Left colon (tissue), 2 donors: ENCODE measurements at places on chromosomes 4 and X.

- no peak for DNase-seq
These were observed 58.4 kb upstream of the TADA2B start for GRCh38 chr4:6984612-6985425.

- DNase-seq: no peak
These were observed 279.2 kb downstream of the NR3C2 start for GRCh38 chr4:148162991-148163390.

GRCh38 chr4:27020603-27021002, 160.0 kb downstream of the STIM2 start:
- DNase-seq: no peak

GRCh38 chr4:118206627-118207026, 146.2 kb downstream of the PRSS12 start:
- DNase-seq: no peak

DNA sequence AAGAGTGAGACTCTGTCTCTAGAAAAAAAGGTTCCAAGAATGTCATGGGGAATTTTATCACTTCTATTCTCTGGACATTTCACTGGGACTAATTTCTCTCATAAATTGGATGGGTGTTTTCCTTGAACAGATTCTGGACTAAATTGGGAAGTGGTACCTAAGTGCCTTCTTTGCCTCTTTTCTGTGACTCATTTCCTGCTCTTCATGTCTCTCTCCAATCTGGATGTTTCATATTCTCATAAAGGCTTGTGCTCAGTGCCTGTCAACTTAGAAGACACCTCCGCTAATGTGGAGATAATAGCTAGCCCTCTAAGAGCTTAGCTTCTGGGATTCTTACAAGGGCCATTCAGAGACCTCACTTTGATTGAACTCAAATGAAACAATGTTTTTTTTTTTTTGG, 38.0 kb upstream of the IGFBP7 start:
- no peak for DNase-seq

GRCh38 chr4:67744561-67745283, 9.5 kb downstream of the GNRHR start:
- no peak for DNase-seq

DNA sequence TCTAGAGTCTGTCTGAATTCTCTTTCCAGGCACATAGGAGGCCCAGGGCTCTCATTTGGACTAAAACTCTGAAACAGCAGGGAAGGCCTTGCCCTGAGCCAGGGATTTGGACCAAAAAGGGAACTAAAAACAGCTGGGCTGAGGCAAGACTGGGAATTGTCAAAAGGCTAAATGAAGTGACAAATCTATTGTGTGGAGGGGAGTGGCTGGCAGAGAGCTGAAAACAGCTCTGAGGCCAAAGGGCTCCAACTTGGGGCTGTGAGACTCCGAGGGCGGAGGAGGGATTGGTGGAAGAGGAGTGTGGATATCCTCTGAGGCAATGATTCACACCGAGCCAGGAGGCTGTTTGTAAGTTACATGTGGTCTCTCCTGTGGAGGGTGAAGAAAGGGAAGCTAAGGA, 63.2 kb downstream of the PHEX start:
- DNase-seq: peak; percentile 11

- no peak for DNase-seq
These were observed 73.7 kb upstream of the GALNT7 start for GRCh38 chr4:173094739-173095421.

DNA sequence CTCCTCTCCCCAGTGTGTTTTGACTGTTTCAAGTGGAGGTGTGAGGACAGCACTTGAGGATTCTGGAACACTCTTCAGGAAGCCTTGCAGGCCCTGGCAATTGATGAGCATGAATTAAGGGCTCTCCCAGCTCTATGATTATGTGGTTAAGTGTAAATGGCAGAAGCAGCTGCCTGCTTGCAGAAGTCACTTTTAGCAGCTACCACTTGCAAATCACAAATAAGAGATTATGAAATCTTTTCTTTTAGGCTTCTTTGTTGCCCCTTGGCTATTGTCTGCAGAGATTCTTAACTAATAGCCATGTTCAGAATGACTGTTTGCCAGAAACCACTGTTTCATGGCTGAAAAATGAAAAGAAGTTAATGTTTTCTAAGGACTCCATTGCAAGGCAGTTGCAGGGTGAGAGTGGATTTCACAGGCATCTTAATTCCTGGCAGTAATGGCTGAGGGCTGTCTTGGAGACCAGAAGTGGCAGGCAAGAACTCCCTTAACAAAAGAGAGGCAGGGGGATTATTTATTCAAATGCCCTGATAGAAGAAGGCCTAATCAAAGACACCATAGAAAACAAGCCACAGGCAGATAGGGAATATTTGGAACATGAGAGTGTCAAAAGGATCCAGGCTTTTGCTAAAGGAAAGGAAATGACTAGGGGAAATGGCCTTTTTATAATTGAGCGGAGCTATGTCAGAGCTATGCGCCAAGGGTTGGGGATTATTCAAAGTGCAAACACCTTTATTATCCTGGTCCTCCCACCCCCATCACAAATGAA, 8.3 kb upstream of the HOPX start:
- no peak for DNase-seq

GRCh38 chr4:15901998-15902397, 36.5 kb downstream of the FGFBP1 start:
- no peak for DNase-seq

GRCh38 chr4:33080275-33080674, 2360.1 kb downstream of the PCDH7 start:
- DNase-seq: no peak

- peak; percentile 53 for DNase-seq
These were observed 125.2 kb downstream of the NHS start for GRCh38 chrX:17500145-17500579.

GRCh38 chr4:70110917-70111316, 43.1 kb upstream of the PRR27 start:
- no peak for DNase-seq

DNA sequence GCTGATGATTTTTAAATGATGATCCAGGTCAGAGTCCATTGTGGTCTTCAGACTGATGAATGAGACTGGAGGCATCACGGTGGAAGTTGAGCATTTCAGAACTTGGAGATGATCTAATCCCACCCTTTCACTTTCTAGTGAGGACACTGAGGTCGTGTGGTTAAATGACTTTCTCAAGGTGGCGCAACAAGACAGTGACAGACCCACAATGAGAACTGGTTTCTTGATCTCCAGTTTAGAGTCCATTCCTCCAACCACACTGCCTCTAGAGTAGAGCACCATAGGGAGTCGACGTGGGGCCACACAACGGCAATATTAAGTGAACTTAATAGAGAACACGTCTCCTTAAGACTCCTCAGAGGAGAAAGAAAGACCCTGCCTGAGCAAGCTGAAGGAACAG, 381.0 kb downstream of the UNC5C start:
- no peak for DNase-seq

- DNase-seq: no peak
These were observed 157.7 kb downstream of the CHIC2 start for GRCh38 chr4:53906606-53907190.

DNA sequence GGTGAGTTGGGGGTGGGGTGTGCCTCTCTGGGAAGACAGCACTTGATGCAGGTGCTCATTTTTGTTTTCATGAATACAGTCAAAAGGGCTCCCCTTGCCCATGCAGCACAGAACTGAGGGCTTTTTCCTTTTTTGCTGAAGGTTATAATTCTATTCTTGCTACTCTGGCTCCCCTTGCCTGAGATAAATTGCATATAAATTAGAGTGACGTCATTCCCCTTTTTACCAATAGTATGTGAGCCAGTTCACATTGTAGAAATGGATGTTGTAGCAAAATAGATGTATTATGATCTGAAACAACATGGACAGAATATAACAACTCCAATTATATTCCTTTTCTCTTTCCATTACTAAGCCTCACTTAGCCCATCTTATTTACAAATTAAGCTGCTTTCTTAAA, 28.4 kb downstream of the CXorf58 start:
- no peak for DNase-seq

DNA sequence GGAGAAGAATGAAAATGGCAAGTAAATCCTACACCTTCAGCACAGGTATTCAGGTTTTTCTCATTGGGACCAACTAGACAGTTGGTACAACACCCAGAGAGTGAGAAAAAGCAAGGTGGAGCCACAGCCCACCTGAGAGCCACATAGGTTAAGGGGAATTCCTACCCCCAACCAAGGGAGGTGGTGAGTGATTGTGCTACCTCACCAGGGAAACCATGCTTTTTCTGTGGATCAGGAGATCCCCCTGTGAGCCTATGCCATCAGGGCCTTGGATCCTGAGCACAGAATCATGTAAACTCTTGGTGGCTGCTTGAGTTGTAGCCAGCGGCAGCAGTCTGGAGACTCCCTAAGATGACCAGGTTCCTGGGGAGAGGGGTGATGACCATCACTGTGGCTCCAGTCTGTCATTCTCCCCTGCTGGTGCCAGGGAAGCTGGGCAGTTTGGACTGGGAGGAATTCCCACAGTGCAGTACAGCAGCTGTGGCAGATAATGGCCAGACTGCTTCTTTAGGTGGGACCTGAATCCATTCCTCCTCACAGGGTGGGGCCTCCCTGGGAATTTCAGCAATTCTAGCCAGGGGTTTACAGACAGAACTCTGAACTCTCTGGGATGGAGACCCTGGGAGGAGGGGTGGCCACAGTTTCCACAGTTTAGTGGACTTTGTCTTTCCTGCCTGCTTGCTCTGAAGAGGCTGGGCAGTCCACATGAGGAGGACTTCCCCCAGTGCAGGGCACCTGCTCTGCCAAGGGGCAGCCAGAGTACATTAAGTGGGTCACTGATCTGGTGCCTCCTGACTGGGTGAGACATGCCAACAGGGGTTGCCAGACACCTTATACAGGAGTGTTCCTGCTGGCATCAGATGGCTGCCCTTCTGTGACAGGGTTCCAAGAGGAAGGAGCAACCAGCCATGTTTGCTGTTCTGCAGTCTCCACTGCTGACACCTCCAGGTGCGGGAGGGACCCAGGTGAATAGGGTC, 43.2 kb downstream of the PARM1 start:
- no peak for DNase-seq

- DNase-seq: no peak
These were observed 16.9 kb downstream of the PLP1 start for GRCh38 chrX:103793545-103793940.

DNA sequence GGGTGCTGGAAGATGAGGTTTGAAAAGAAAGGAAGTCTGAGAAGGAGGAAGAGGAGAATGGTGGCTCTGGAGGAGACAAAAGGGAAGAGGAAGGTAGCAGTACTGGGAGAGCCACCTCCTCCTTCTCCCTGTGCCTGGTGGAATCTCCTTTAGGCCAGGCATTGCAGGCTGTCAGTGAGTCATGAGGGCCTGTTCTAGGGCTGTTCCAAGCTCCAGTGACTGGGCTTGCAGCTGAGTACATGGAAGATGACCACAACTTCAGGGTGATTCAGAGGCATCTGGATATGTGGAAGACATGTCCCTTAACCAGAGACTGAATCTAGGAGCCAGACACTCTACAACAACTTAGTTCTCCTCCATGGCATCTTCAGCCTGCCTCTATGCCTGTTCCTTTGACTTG, 107.8 kb downstream of the EFNB1 start:
- DNase-seq: no peak
